Muscle of back (tissue), 13 donors: ENCODE measurements at places on chromosomes 6 and 20. TPM values are rescaled to one million over a fixed set of nuclear protein-coding genes. Genes with fewer than 3 reads are reported as not detected.

- no peak for DNase-seq
These were observed 3.6 kb upstream of the HINT3 start for GRCh38 chr6:125952764-125953501.

DNA sequence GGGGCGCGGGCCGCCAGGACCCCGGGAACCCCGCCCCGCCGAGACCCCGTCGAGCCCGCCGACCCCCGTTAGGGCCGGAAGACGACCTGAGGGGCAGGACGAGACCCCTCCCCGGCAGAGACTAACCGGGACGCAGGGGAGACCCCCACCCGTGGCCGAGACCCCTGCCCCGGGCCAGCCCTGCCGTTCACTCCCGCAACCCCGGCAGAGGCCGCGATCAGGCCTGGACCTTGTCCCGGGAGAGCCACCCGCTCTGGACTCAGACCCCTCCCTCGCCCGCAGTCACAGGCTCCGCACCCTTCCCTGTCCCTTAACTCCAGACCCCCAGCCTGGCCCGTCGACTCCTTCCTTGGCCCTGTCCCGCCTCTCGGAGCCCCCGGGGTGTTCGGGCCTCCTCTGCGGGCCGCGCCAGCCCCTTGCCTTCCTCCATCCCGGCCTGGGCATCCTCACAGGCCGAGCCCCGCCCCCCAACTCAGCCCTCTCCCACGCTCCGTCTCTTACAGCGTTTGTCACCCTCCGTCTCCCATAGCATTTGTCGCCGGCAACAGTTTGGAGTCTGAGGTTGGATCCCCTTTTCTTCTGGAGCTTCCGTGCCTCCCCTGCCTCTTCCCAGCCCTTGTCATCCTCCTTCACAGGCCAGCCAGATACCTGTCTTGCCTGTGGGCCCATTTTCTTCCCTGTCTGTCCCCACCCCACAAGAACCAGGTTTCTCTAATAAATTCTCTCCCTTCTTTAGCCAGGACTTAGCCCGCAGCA is 569 bp downstream of the TCEA2 start:
- DNase-seq = no peak

DNA sequence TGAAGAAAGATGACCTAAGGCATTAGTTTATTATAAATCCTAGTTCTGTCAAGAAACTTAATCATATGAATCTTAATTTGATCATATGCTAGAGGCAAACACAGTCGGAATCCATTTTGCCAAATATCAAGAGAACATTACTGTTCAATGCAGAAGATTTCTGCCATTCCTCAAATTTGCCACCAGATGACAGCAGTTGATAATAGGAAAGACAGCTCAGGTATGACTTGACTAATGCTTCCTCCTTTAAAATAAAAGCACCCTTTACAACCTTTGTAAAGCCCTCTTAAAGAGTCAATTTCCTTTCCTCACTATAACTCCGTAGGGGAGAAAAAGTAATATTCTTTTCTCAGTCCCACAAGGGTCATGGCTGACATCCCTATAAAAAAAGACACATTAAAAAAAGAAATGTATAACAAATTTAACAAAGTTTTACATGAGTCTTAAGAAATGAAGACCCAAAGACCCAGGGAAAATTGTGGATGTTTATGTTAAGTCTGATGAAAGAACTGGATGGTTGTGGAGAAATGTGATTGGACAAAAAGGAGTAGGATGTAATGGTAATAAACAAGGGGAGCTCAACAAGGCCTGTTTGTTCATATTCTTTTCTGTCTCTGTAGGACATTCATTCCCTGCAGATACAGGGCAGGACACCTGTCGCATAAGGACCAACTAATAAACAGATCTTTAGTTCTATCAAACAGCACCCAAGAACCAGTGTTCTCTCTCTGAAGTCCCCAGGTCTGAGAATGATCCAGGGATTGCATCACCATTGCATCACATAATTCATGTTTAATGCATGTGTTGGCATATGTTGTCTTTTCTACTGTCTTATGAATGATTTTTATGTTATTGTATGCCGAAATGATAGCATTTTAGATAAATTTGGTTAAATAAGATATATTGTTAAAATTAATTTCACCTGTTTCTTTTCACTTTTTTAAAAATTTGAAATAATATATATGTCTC is 23.0 kb upstream of the IL17A start:
- no peak for DNase-seq

DNA sequence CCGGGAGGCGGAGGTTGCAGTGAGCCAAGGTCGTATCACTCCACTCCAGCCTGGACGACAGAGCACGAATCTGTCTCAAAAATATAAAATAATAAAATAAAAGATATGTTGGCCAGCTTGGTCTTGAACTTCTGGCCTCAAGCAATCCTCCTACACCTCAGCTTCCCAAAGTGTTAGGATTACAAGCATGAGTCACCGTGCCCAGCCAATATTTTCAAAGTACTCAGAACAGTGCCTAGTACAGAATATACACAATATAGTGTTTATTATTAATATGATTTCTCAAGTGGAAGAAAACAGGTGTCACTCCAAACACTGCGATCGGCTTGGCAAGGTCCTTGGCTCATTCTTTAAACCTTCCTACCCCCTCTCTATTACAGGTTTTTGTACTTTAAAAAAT is 3.1 kb downstream of the FAM210B start:
- DNase-seq = no peak

GRCh38 chr20:62411479-62412193 is 4.6 kb upstream of the CABLES2 start:
- DNase-seq = no peak

DNA sequence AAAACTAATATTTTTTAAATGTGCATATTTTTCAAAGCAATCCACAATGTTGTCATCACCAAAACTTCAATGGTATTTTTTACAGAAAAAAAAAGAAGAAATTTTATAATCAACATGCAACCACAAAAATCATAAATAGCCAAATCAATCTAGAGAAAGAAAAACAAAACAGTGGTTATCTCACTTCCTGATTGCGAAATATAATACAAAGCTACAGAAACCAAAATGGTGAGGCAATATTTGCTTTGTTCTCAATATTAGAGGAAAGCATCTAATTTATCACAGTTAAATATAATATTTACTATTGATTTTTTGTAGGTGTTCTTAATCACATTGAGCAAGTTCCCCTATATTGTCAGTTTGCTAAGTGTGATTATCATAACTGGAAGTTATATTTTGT is 720.7 kb upstream of the ADGRB3 start:
- DNase-seq = no peak

DNA sequence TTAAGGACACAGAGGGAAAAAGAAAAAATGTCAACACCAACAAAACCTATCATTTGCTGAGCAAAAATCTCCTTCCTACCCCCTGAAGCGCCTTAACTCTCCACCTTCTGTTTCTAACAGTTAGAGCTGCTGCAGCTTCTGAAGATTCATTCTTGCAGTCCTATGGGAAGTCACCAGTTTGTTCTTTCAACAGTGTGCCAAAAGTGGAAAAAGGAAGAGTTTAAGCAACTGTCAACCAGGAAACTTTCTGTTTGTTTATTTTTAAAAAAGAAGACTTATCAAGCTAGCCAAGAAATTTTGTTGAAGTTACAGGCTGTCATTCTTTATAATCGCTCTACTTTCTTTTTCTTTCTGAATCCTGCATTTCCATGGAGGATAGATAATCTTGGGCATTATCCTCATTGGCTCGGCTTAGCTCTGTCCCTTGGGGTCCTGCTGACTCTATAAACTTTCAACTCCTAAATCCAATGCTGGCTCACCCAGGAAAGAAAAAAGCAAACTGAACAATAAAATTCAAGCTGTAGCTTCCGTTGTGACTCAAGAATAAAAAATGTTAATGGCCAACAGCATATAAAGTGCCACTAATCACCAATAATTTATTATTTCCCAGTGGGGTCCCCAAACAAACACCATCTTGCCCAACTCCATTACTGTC is 172.8 kb upstream of the CITED2 start:
- DNase-seq = peak; percentile 75

DNA sequence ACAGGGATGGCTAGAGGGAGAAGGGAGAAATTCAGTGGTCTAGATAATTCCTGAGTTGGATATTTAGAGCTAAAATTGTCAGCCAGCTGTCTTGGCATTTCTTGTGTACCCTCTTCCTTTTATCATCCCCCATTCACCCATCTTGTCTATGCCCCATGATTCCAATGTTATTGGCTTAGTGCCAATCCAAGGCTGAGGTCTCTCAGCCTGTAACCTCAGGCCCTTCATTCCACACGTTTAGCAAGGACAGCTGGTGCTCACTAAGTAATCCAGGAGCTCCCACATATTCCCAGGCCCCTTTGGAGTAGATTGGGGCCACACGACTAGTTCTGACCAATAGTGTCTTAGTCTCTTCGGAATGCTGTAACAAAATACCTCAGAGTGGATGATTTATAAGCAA is 112.4 kb upstream of the ATXN1 start:
- DNase-seq = no peak

- no peak for DNase-seq
These were observed 8.5 kb downstream of the RNF217 start for GRCh38 chr6:124970763-124971162.

DNA sequence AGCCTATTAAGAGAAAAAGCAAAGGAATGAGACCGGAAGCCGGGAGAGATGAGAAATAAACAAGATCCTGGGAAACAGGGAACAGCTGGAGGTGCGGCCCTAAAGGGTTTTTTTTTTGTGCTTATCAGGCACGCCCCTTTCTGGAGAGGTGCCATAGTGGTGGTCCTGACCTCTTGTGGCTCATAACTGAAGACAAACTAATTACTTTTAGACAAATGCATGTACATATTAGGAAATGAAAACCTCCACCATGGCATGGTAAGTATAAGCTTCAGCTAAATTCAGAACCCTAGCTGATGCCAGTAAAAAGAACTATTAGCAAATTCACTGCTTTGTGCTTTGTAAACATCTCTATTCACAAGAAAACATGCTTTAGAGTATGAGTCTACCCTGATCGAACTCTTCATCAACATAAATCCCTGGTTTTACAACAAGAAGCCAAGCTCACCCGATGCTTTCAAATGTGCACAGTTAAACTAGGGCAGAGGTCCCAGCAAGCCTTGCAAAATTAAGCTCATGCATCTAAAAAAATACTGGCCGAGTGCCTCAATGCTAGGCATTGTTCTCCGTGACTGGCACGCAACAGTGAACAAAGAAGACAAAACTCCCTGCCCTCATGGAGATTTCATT is 96.4 kb upstream of the MRPS10 start:
- DNase-seq = no peak

DNA sequence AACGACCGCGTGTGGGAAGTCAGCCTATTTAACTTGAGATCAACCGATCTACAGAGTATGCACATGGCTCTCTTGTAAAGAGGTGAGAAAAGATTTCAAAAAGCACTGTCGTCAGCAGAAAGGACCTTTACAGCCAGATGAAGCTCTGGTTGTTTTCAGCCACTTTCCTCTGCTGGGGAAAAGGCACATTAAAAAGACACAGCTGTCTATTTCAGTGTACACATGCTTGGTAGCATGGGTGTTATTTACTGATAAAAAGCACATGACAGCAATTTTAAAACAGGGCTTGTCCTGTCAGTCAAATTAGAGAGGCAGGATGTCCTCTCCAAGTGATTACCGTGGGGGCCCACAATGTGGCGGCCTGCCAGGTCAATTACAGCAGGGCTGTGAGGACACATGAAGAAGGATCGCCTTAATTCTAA is 188.9 kb downstream of the PRKN start:
- DNase-seq = peak; percentile 35

DNA sequence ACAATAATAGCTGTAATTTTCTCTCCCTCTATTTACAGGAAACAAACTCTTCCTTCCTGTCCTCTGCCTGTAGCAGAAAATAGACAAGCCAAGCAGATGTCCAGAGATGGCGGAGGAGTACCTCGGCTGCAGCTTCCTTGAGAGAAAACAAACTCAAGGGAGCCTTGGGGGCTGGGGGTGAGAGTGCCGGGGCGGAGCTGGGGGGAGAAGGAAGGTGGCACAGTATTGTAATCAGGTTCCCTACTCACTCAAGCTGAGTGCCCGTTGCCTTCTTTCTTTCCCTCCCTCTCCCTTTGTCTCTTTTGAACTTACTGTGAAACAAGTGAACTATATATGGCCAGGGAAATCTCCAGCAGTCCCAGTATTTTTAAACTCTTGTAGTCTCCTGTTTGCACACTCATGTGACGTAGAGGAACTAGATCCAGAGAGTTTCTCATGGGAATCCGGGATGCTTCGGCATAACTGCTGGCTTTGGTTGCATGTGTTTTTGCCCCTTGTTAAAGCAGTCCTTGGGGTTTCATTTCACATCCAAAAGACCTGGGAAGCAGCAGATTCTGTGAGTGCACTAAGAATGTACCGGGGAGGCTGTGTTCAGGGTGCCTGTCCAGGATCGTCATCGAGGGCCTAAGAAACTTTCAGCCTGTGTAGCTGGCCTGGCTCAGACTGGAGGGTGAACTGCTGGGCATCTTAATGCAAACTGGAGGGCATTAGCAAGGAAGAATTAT is 44.6 kb upstream of the HDDC2 start:
- DNase-seq = peak; percentile 43

DNA sequence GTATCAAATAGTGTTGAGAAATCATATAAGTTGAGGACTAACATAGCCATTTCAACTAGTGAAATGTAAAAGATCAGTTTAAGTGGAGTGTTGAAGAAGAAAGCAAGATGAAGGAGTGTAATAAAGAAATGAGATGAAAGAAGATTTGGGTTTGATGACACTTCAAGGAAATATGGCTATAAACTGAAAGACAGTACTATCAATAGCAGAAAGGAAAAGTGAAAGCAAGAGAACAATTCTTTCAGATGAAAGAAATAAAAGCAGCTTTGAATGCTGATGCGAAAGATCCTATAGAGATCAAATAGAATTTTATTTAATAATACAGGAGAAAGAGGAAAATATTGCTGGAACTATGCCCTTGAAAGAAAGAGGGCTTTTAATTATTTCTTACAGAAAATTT is 92.8 kb upstream of the PRSS16 start:
- DNase-seq = no peak

GRCh38 chr6:37850260-37850659 is 30.7 kb downstream of the ZFAND3 start:
- no peak for DNase-seq

DNA sequence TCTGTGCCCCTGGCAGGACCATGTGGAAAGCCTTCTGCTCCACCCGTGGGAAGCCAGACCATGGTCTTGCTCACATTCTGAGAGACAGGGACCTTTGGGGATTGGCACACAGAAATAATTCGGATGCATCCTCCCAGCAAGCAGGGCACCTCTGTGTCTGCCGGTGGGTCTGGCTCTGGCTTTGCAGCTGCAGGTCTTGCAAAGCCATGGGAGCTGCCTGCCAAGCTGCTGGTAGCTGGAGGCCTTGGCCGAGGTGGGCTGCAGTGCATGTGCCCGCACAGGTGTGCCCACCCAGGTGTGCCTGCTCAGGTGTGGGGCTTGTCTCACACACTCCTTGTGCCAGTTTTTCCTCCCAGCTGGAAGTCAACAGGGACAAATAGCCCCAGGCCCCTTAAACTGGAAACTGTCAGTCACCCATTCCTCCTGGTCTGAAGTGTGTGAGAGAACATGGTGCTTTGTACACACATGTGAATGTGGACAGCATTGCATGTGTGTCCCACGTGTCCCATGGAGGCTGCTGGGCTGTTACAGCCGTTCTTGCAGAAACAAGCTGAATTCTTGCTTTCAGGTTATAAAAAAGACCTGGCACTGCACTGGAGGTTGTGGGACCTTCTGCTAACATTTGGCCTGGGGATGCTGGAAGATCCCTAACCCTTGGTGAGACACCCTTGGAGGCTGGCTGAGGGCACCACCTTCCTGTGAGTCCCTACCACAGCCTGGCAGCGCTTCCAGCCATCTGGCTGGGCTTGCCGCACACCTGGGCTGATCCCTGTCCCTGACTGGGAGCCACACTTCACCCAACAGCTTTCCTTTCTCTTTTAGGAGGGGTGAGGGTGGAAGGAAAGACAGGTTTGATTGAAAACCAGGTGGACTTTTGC is 54.9 kb upstream of the SMOC2 start:
- no peak for DNase-seq

Gene EYS
- polyA plus RNA-seq = 0.46 TPM

Gene NOX3
- not detected for polyA plus RNA-seq

Gene CALHM4
- polyA plus RNA-seq = not detected

Gene NKAIN4
- 27.8 TPM for polyA plus RNA-seq

Gene TRIM10
- 0.62 TPM for polyA plus RNA-seq
